ENCODE measurements at places on chromosomes 1 and 21.
A peak's percentile ranks its signal among the peaks of the same experiment; 100 is the strongest.

DNA sequence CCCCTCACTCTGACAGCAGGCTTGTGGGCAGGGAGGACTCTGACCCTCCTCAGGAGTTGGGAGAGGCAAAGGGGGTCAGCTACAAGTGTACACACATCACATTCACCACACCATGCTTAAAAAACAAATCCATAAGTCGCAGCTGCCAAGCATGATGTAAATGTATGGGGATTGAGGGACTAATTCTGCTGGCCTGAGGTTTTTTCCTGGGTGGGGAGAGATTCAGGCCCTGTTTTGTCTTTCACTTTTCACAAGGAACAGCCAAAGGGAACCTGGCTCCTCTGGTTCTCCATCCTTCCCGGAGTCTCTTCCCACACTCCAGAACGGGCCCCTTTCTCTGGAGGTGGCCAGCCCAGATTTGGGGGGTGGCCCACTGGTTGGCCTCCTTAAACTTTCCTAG lies 1.3 kb upstream of the MTARC2 start:
- no peak for DNase-seq

GRCh38 chr1:161305867-161306519 lies 3.8 kb downstream of the MPZ start:
- DNase-seq: peak; percentile 78

GRCh38 chr1:164841702-164842465 lies 282.9 kb downstream of the PBX1 start:
- no peak for DNase-seq

- no peak for DNase-seq
These were observed 1.3 kb downstream of the SIPA1L2 start for GRCh38 chr1:232628335-232629249.

DNA sequence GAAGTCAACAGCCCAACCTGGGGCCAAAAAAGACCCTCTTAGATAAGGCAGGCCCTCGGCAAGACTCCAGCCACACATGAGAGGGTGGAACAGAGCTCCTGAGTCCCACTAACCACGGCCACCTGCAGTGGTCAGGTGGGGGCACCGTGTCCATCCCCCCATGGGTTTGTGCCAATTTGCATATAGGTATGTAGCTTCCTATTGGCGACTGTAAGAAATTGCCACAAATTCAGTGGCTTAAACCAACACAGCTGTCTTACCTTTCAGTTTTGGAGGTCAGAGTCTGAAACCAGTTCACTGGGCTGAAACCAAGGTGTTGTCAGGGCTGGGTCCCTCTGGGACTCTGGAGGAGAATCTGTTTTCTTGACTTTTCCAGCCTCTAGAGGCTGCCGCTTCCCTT lies 59.3 kb downstream of the COL18A1 start:
- no peak for DNase-seq

GRCh38 chr1:43220905-43221778 lies 48.6 kb upstream of the TMEM125 start:
- DNase-seq: peak; percentile 30

- DNase-seq: peak; percentile 64
These were observed 67.5 kb upstream of the CD1D start for GRCh38 chr1:158112994-158113758.

All from activated B cell treated with CpG ODN at 0.5 μM for 24 hours (primary cell).